ENCODE measurements at places on chromosomes 12 and 14. TPM values are rescaled to one million over a fixed set of nuclear protein-coding genes. Genes with fewer than 3 reads are reported as not detected.
A peak's percentile ranks its signal among the peaks of the same experiment; 100 is the strongest.

DNA sequence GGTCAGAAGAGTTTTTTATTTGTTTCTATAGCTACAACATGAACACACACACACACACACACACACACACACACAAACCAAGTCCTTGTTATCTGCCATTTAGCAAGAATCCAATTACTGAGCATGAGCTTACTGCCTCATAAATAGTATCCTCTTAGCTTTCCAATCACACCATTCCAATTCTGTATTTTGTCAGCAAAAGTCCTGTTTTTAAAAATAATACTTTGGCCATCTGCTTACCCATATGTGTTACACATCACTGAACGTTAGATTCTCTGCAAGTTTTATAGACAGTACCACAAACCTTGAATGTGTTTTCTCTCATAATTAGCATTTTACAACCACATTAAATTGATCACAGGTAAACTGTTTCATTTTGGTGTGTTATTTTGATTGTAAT is 1905.4 kb upstream of the FLRT2 start:
- no peaks in the 10 kb centered on the region for H3K4me1 ChIP-seq

Gene PPP1R1A
- total RNA-seq, result 111 TPM

Gene CRACR2A
- 10.9 TPM for total RNA-seq

DNA sequence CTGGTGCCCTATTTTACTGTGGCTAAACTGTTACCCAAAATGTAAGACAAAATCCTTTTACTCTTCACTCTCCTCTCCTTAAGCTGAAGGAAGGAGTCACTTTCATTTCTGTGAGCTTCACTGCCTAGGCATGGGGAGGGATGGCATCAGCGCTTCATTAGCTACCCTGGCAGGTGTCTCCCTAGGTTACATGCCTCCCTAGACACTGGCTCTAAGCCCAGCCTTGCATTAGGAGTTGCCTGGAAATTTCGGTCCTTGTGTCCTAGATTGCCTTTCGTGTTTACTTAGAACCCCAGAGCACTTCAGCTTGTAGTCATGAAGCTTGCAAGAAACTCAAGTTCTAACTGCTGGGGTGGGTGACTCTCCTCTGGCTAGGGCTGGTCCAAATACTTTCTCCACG is 520.5 kb upstream of the STXBP6 start:
- no peaks in the 10 kb centered on the region for H3K36me3 ChIP-seq
- DNase-seq, result no peak
- no peak overlapping the region for H3K4me3 ChIP-seq
- no peaks in the 10 kb centered on the region for H3K27me3 ChIP-seq
- no peaks in the 10 kb centered on the region for H3K4me1 ChIP-seq
- no peak overlapping the region for H3K27ac ChIP-seq

Gene KRT83
- total RNA-seq, result not detected

DNA sequence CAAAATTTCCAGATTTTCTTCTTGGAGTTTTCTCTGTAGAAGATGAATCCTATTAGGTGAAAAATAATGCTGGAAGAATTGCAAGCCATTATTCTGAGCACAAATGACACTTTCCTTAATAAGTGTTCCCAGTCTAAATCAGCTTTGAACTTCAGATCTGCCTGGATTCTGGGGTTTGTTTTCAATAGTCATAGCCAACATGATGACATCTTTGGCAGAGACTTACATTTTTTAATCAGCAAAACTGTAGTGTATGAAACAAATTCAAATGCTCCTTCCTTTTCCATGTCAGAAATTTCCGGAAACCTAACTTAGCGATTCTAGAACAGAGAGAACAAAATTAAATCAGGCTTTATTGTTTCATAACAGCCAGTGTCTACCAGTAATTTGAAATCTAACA is 88.5 kb downstream of the TSPAN8 start:
- no peak overlapping the region for H3K27ac ChIP-seq
- no peak overlapping the region for H3K4me3 ChIP-seq
- H3K27me3 ChIP-seq, result no peaks in the 10 kb centered on the region
- H3K36me3 ChIP-seq, result no peaks in the 10 kb centered on the region
- H3K4me1 ChIP-seq, result no peaks in the 10 kb centered on the region

GRCh38 chr14:99441157-99441870 is 39.3 kb downstream of the SETD3 start:
- peaks cover 9% of the 10 kb centered on the region for H3K4me1 ChIP-seq
- DNase-seq, result no peak
- no peak overlapping the region for H3K4me3 ChIP-seq
- H3K27ac ChIP-seq, result no peak overlapping the region

Gene FLVCR2
- 2.2 TPM for total RNA-seq

DNA sequence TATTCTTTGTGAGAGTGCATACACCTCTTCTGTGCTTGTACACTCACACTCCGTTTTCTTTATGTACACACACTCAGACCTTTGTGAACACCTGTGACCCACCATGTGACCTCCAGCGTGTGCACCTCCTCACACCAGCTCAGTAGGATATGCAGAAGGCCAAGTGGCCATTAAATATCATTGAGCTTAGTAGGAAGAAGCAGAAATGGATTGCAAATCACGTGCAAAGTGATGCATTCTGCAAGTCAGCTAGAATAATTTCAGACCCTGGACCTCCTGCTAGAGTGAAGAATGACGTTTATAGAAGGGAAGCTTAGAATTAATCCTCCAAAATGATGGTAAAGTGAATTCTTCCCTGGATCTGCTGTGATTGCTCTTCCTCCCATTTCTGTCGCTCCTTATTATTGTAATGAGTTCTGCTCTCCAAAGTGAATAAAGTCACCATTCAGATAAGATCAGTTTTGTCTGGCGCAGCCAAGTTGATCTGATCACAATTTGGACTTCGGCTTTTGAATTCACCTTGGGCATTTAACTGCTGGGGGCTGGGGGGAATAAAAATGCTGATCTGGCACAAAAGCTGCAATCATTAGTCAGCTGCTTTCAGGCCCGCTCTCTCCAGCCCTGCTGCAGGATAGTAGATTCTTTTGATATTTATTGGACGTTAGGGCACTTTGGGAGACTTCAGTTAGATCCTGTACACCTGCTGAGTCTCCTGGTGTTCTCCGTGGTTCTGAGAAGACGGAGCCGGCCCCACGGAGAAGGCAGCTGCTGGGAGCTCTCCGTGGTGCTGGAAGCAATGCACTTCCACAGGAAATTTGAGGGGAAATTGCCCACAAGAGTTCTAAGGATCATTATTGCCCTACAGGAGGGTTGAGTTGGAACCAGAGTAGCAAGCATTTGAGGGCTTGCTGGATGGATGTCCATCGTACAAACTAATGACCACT is 12.4 kb upstream of the NRXN3 start:
- no peaks in the 10 kb centered on the region for H3K36me3 ChIP-seq
- no peaks in the 10 kb centered on the region for H3K4me1 ChIP-seq
- DNase-seq, result no peak
- no peaks in the 10 kb centered on the region for H3K27me3 ChIP-seq
- no peak overlapping the region for H3K27ac ChIP-seq
- no peak overlapping the region for H3K4me3 ChIP-seq

DNA sequence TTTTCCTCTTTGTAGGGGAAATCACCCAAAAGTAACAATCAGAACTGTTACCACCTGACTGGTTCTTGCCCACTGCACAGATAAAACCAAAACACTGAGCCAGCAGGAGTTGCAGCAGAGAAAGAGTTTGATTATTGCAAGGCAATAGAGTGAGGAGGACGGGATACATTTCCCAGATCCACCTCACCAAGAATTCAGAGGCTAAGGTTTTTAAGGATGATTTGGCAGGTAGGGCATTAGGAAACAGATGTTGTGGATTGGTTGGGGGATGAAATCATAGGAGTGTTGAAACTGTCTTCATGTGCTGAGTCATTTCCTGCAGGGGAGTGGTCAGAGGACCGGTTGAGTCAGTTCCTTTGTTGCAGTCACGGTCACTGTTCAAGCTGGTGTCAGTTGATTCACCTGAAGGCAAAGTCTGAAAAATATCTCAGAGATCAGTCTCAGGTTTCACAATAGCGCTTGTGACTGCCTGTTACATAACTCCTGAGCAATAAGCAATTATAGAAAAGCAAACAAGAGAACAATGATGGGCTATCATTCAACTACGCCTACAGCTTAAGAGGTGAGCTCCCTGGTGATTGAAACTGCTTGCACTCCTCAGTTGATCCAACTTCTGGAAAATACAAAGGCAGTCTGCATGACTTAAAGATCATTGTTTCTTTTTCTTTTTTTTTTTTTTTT is 20.3 kb upstream of the AMN1 start:
- no peak overlapping the region for H3K4me3 ChIP-seq
- no peaks in the 10 kb centered on the region for H3K36me3 ChIP-seq
- DNase-seq, result peak; percentile 67
- H3K4me1 ChIP-seq, result peaks cover 7% of the 10 kb centered on the region
- H3K27me3 ChIP-seq, result no peaks in the 10 kb centered on the region

DNA sequence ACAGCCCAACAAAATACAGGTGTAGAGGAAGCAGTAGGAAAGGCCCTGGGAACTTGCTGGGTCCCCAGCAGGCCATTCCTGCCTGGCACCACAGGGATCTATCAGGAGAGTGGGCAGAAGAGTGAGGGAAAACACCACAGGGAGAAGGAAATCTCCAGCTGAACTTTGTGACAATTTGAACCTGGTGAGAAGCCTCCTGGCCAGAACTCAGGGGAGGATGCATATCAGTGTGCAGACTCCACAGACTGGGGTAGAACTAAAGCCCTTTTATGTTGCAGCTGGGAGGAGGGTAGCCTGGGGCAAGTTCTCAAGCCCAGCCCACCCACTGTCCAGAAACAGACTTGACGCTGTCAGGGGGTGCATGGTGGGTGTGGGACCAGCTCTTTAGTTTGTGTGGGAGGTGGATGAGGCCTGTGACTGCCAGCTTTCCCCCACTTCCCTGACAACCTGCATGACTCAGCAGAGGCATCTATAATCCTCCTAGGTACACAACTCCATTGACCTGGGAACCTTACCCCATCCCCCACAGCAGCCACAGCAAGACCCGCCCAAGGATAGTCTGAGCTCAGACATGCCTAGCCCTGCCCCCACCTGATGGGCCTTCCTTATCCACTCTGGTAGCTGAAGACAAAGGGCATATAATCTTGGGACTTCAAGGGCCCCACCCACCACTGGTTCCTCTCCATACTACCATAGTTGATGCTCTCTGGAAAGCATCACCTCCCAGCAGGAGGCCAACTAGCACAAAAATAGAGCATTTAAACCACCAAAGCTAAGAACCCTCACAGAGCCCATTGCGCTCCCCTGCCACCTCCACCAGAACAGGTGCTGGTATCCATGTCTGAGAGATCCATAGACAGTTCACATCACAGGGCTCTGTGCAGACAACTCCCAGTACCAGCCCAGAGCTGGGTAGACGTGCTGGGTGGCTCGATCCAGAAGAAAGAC is 28.9 kb downstream of the PNN start:
- H3K4me3 ChIP-seq, result no peak overlapping the region
- DNase-seq, result no peak
- H3K27me3 ChIP-seq, result no peaks in the 10 kb centered on the region
- no peaks in the 10 kb centered on the region for H3K4me1 ChIP-seq
- H3K36me3 ChIP-seq, result no peaks in the 10 kb centered on the region

Gene ANKRD13A
- 26.0 TPM for total RNA-seq

Gene ZCRB1
- total RNA-seq, result 22.7 TPM

- no peaks in the 10 kb centered on the region for H3K27me3 ChIP-seq
- peaks cover 60% of the 10 kb centered on the region for H3K4me1 ChIP-seq
- no peaks in the 10 kb centered on the region for H3K36me3 ChIP-seq
- no peak overlapping the region for H3K4me3 ChIP-seq
- DNase-seq, result no peak
Measured at GRCh38 chr12:57887631-57888408, 41.3 kb upstream of the CTDSP2 start.

DNA sequence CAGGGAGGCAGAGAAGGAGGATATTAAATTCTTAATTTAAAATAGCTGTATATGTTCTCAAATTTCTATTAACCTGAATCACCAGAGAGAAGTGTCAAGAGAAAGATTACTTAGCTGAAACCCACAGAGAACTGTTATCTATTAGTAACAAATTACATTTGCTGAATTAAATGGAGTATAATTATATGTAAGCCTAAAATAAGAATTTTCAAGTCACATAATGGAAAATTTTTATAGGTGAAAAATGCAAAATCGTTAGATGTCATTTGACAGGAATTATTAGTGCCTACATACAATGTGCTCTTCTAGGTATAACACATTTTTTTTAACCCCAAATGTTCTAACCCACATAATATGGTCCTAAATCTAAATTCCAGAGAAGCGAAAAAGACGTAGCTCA is 4.1 kb upstream of the ATP2B1 start:
- no peaks in the 10 kb centered on the region for H3K36me3 ChIP-seq
- H3K27me3 ChIP-seq, result no peaks in the 10 kb centered on the region
- no peak for DNase-seq
- H3K4me1 ChIP-seq, result no peaks in the 10 kb centered on the region
- no peak overlapping the region for H3K27ac ChIP-seq

- H3K4me3 ChIP-seq, result no peak overlapping the region
- no peak for DNase-seq
- no peaks in the 10 kb centered on the region for H3K27me3 ChIP-seq
- H3K36me3 ChIP-seq, result no peaks in the 10 kb centered on the region
- no peaks in the 10 kb centered on the region for H3K4me1 ChIP-seq
Measured at GRCh38 chr14:86027144-86027543, 497.2 kb downstream of the FLRT2 start.

GRCh38 chr14:88326352-88327103 is 3.5 kb upstream of the KCNK10 start:
- no peak overlapping the region for H3K27ac ChIP-seq
- peaks cover 13% of the 10 kb centered on the region for H3K27me3 ChIP-seq
- DNase-seq, result no peak
- no peaks in the 10 kb centered on the region for H3K36me3 ChIP-seq

DNA sequence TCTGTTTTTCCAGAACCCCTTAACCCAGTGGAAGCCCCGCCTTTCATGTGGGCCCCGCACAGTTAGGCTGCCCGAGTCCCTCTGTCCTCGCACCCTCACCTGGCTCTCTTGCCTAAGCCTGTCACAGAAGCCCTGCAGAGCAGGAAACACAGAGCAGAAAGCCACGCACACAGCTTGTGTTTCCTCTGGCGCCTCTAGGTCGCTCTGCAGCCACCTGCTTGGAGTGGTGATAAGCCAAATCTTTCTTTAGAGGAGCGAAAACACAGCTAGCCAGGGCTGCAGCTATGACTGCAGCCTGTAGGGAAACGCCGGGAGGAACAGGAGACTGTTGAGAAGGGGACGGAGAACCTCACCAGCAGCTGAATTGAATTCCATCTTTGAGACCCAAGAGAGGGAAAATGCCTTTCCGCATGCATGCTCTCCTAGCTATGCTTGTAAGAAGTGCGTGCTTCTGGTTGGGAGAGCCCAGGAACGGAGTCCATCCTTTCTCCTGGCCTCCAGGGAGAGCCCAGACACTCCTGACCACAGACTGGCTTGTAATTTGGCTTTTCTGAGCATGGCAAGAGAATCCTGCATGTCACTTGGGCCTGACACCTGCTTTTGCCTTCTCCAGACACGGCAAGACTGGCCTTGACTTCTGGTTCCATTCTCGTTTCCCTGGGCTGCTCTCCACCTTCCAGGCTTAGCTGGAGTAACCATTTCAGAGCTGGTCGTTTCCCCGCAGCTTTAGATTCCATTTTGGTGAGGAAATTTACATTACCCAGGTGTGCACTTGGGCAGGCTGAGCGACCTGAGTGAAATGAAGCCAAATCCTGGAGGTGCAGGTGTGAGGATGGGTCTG is 301.6 kb downstream of the CACNA1C start:
- no peak for DNase-seq
- no peak overlapping the region for H3K4me3 ChIP-seq
- H3K27ac ChIP-seq, result peak overlapping the region; percentile 16
- peaks cover 40% of the 10 kb centered on the region for H3K4me1 ChIP-seq

Gene GUCY2C
- not detected for total RNA-seq

Gene CCDC197
- not detected for total RNA-seq

Data from right atrium auricular region (tissue), 2 donors.